Naive thymus-derived CD8-positive, alpha-beta T cell (primary cell): ENCODE measurements at places on chromosomes 11 and 22. TPM values are rescaled to one million over a fixed set of nuclear protein-coding genes. Genes with fewer than 3 reads are reported as not detected.

TXN2 gene
- polyA plus RNA-seq: 157 TPM

OR56A1 gene
- polyA plus RNA-seq: not detected

GRCh38 chr22:30327864-30328345, 1.2 kb upstream of the TBC1D10A start:
- DNase-seq: no peak
- peak overlapping the region; percentile 85 for H3K27ac ChIP-seq
- H3K27me3 ChIP-seq: no peaks in the 10 kb centered on the region
- H3K4me1 ChIP-seq: peaks cover 42% of the 10 kb centered on the region
- H3K36me3 ChIP-seq: peaks cover 40% of the 10 kb centered on the region
- peak overlapping the region; percentile 48 for H3K4me3 ChIP-seq

- peak overlapping the region; percentile 47 for H3K4me3 ChIP-seq
- peak overlapping the region; percentile 39 for H3K27ac ChIP-seq
- peaks cover 3% of the 10 kb centered on the region for H3K36me3 ChIP-seq
- H3K27me3 ChIP-seq: no peaks in the 10 kb centered on the region
These were observed 14.0 kb downstream of the CELF1 start for GRCh38 chr11:47538741-47539565.

DNA sequence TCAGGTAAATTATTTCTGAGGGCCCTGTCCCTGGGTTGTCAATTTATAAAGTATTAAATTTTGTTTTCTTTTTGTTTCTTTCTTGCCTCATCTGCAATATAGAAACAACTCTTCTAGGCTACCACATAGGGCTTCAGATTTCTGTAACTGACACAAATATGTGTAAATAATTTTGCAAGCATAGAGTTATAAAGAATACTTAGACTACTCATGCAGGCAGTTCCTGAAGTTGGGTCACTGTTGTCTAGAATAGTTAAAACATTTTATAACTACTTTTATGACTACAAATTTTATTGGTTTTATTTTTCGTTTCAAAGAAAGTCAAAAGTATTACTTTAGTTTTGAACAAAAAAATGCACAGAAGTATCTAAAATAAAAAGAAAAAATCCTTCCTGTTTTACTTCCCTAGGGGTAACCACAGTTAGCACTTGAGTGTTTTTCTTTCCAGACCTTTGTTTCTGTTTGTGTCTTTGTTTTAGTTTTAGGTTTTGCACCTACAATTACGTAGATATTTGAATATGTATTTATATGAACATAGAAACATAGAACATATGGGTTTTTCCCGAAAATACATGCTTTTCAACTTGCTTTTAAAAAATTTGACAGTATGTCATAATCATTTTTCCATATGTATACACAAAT, 12.4 kb upstream of the TMEM123 start:
- no peaks in the 10 kb centered on the region for H3K36me3 ChIP-seq
- no peak overlapping the region for H3K27ac ChIP-seq
- H3K4me3 ChIP-seq: peak overlapping the region; percentile 28
- H3K27me3 ChIP-seq: no peaks in the 10 kb centered on the region
- no peak for DNase-seq

GRCh38 chr11:85845124-85845631, 10.0 kb upstream of the CCDC83 start:
- no peak overlapping the region for H3K27ac ChIP-seq
- H3K4me1 ChIP-seq: peaks cover 3% of the 10 kb centered on the region
- no peak for DNase-seq
- no peaks in the 10 kb centered on the region for H3K36me3 ChIP-seq
- no peak overlapping the region for H3K4me3 ChIP-seq

GRCh38 chr11:31218847-31219246, 150.7 kb downstream of the DCDC1 start:
- H3K27me3 ChIP-seq: no peaks in the 10 kb centered on the region
- DNase-seq: no peak
- no peaks in the 10 kb centered on the region for H3K4me1 ChIP-seq
- no peak overlapping the region for H3K4me3 ChIP-seq
- H3K27ac ChIP-seq: no peak overlapping the region

DNA sequence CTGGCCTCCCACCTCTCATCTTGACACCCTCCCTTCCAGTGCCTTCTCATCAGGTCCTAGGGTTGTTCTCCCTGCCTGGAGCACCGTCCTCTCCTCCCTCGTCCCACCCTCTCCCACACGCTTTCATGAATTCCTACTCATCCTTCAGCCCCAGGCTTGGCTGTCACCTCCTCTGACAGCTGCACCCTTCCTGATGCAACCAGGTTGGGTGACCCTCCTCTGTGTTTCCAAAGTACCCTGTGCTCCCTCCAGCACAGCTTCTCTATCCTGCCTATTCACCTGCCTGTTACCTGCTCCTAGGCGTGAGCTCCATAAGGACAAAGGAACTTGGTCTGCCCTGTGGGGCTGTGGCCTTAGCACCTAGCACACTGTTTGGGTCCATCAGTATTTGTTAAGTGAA, 58.4 kb downstream of the SGSM3 start:
- H3K4me1 ChIP-seq: peaks cover 49% of the 10 kb centered on the region
- H3K27ac ChIP-seq: no peak overlapping the region

DNA sequence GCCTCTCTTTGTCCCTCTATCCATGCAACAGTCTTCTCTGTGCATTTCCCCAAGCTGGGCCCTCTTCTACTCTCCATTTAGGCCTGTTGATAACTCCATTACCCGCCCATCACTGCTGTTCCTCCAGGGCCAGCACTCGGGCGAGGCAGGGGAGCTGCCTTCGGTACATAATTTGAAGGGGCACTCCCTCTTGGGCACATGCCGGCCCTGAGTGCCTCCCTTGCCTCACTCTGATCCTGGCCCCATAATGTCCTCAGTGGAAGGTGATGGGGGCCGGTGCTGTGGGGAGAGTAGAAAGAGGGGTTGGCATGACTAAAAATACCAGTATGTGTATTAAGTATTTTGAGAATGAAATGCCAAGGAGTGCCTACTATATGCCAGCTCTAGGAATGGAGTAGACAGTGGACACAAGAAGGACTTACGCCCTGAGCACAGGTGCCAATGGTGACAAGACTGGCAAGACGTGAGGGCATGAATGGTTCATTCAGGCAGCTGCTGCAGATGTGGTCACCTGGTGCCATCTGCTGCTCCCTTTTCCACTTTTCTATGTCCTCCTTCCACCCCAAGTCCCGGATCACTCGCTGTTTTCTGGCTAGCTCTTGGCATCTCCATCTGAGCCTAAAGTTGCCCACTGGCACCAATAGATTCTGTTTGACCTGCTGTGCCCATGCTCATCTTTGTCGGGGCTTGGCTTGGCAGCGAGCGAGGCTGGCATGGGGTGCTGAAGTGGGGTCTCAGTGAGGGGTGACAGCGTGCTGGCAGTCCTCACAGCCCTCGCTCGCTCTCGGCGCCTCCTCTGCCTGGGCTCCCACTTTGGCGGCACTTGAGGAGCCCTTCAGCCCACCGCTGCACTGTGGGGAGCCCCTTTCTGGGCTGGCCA, 22.6 kb downstream of the TMEM218 start:
- H3K27ac ChIP-seq: no peak overlapping the region
- H3K36me3 ChIP-seq: no peaks in the 10 kb centered on the region
- H3K27me3 ChIP-seq: no peaks in the 10 kb centered on the region
- H3K4me1 ChIP-seq: peaks cover 11% of the 10 kb centered on the region

GSTT2B gene
- polyA plus RNA-seq: not detected

DNA sequence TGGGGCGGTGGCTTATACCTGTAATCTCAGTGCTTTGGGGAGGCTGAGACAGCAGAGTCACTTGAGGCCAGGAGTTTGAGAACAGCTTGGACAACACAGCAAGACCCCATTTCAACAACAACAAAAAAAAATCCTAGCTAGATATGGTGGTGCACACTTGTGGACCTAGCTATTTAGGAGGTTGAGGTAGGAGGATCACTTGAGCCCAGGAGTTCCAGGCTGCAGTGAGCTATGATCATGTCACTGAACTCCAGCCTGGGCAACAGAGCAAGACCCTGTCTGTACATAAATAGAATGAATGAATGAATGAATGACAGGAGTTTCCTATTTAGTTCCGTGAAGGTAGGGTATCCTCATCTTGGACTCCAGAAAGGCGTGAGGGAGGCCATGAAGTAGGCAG, 107.0 kb downstream of the OSBP2 start:
- peaks cover 7% of the 10 kb centered on the region for H3K36me3 ChIP-seq
- DNase-seq: no peak
- no peak overlapping the region for H3K4me3 ChIP-seq
- no peak overlapping the region for H3K27ac ChIP-seq
- H3K27me3 ChIP-seq: peaks cover 59% of the 10 kb centered on the region

- H3K36me3 ChIP-seq: no peaks in the 10 kb centered on the region
- H3K4me3 ChIP-seq: no peak overlapping the region
- DNase-seq: no peak
- no peaks in the 10 kb centered on the region for H3K4me1 ChIP-seq
- no peaks in the 10 kb centered on the region for H3K27me3 ChIP-seq
- H3K27ac ChIP-seq: no peak overlapping the region
These were observed 732.7 kb upstream of the TENM4 start for GRCh38 chr11:80173371-80174136.

DNA sequence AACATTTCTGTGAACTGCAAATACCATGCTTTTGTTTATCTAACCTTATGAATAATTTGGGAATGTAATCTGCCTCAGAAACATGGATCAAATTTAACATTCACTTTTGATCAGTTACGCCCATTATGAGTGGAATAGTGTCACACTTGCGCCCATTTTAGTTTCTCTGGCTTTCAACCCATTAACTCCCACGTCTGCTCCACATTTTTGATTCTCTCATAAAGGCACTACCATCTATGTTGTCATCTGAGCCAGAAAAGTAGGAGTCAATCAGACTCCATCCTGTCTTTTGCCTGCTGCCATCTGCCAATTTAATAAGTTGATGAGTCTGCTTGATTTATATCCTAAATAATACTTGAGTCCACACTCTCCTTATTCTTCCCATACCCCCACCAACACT, 1090.7 kb downstream of the DLG2 start:
- no peak for DNase-seq
- H3K27me3 ChIP-seq: no peaks in the 10 kb centered on the region
- H3K4me3 ChIP-seq: no peak overlapping the region
- no peaks in the 10 kb centered on the region for H3K4me1 ChIP-seq
- H3K27ac ChIP-seq: no peak overlapping the region

DNA sequence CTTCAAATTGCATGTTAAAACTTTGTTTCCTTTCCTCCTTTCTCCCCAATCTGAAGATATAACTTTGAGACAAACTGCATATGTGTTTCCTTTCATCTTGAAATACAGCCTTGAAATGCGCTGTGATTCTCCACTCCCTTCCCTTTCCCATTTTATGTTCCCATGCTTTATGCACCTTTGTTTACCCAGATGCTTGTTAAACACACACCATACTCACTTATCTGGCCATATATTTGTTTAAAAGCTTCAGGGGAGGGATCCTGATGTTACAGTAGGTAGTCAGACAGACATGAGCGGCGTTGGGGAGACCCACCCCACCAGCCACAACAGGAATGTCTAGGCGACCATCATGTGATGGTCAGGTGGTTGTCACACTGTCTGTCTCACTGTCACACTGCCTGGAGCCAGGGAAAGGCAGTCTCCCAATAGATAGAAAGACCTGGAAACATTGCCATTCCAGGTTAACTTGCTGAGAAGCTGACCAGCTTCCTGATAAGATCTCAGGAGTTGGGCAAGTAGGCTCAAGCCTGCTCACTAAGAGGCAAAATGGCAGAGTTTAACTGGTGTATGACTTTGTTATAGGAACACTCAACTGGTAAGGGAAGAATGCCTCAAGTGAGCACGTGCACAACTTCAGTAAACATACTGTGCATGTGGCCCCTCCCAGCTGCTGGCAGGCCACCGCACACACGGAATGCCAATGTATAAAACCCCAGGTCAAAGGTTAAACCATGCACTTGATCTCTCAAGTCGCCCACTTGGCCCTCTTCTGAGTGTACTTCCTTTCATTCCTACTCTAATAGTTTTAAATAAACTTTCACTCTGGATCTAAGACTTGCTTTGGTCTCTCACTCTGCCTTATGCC, 23.5 kb upstream of the MSANTD2 start:
- H3K27me3 ChIP-seq: peaks cover 34% of the 10 kb centered on the region
- no peak for DNase-seq
- no peaks in the 10 kb centered on the region for H3K4me1 ChIP-seq
- H3K27ac ChIP-seq: no peak overlapping the region

CARD18 gene
- polyA plus RNA-seq: not detected

RBMXL2 gene
- not detected for polyA plus RNA-seq

SORL1 gene
- polyA plus RNA-seq: 158 TPM

- peak overlapping the region; percentile 85 for H3K4me3 ChIP-seq
- H3K27me3 ChIP-seq: no peaks in the 10 kb centered on the region
- no peaks in the 10 kb centered on the region for H3K36me3 ChIP-seq
- peaks cover 5% of the 10 kb centered on the region for H3K4me1 ChIP-seq
- peak; percentile 77 for DNase-seq
These were observed 1.4 kb downstream of the APOA1 start for GRCh38 chr11:116835791-116836631.

DNA sequence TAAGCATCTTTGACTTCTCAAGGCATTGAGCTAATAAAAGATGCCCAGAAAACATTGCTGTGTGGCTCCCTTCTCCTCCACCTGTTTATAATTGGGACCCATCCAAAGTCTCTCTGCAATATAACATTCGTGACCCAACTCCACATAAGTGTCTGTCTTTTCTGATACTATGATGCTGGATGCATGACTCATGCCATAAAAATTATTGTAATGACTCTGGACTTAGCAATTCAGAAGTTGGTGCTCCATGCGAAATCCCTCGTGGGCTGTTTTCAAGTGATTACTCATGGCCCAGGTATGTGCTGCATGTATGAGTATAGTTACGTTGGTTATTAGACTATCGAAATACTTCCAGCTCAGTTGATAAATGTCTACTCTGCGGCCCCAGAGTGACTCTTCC, 11.7 kb downstream of the FJX1 start:
- no peak for DNase-seq
- no peak overlapping the region for H3K4me3 ChIP-seq
- H3K36me3 ChIP-seq: no peaks in the 10 kb centered on the region
- H3K27me3 ChIP-seq: peaks cover 28% of the 10 kb centered on the region
- no peak overlapping the region for H3K27ac ChIP-seq

DNA sequence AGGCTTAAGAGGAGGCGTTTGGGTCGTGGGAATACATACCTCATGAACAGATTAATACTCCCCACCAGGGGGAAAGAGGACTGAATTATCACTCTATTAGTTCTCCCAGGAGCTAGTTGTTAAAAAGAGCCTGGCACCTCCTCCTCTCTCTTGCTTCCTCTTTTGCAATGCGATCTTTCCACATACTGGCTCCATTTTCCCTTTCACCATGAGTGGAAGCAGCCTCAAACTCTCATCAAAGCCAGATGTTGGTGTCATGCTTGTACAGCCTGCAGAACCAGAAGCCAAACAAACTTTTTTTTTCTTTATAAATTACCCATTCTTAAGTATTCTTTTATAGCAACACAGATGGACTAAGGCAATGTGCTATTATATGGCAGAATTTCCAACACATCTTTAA, 258.5 kb downstream of the FAM76B start:
- no peak overlapping the region for H3K4me3 ChIP-seq
- no peak overlapping the region for H3K27ac ChIP-seq
- H3K36me3 ChIP-seq: peaks cover 12% of the 10 kb centered on the region
- no peak for DNase-seq
- no peaks in the 10 kb centered on the region for H3K4me1 ChIP-seq

DNA sequence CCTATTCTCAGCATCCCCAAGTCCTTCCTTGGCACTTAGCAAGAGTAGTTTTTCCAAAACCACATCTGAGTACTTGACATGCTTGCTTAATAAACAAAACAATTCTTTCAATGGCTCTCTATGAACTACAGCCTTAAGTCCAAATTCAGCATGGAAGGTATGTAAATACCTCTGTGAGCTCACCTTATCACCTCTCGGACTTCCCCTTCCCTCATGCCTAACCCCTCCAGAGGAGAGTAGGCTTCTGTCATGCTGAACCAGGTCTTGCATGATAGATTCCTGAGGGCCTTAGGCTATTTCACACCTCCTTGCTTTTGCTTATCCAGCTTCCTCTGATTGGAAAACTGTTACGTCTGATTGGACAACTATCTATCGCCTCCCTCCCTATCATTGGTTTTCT, 312.9 kb upstream of the CCDC90B start:
- no peak overlapping the region for H3K4me3 ChIP-seq
- no peak for DNase-seq
- H3K4me1 ChIP-seq: no peaks in the 10 kb centered on the region
- H3K27me3 ChIP-seq: no peaks in the 10 kb centered on the region
- no peaks in the 10 kb centered on the region for H3K36me3 ChIP-seq
